ENCODE measurements at places on chromosomes 6 and 20. TPM values are rescaled to one million over a fixed set of nuclear protein-coding genes. Genes with fewer than 3 reads are reported as not detected.
A peak's percentile ranks its signal among the peaks of the same experiment; 100 is the strongest.

Gene TTK
- 62.2 TPM for total RNA-seq

Gene COQ3
- total RNA-seq = 16.2 TPM

Gene SLC4A11
- total RNA-seq = 29.1 TPM

Gene TCEA2
- 46.3 TPM for total RNA-seq

GRCh38 chr6:16854986-16855385 lies 93.7 kb upstream of the ATXN1 start:
- no peaks in the 10 kb centered on the region for H3K27me3 ChIP-seq
- H3K4me3 ChIP-seq = no peak overlapping the region
- no peak for DNase-seq
- no peaks in the 10 kb centered on the region for H3K4me1 ChIP-seq
- no peak overlapping the region for H3K27ac ChIP-seq

- H3K4me3 ChIP-seq = no peak overlapping the region
- H3K27ac ChIP-seq = no peak overlapping the region
- H3K4me1 ChIP-seq = no peaks in the 10 kb centered on the region
- DNase-seq = no peak
Measured at GRCh38 chr6:63371104-63371715, 51.4 kb upstream of the LGSN start.

DNA sequence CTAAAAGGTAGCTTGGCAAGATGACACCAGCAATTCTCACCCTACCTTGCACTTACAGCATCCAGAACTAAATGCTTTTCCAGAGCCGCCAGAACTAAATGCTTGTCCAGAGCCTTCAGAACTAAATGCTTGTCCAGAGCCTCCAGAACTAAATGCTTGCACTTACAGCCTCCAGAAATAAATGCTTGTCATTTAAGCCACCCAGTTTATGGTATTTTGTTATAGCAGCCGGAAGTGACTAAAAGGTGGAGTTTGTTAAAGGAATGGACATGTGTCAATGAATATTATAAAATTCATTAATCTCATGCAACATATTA lies 133.5 kb downstream of the GPX5 start:
- H3K4me3 ChIP-seq = peak overlapping the region; percentile 97
- H3K27me3 ChIP-seq = no peaks in the 10 kb centered on the region
- H3K27ac ChIP-seq = no peak overlapping the region
- H3K36me3 ChIP-seq = no peaks in the 10 kb centered on the region
- DNase-seq = no peak
- H3K4me1 ChIP-seq = no peaks in the 10 kb centered on the region

GRCh38 chr20:40895182-40895581 lies 133.4 kb upstream of the TOP1 start:
- DNase-seq = no peak
- no peaks in the 10 kb centered on the region for H3K4me1 ChIP-seq
- H3K27ac ChIP-seq = no peak overlapping the region
- H3K4me3 ChIP-seq = no peak overlapping the region
- no peaks in the 10 kb centered on the region for H3K27me3 ChIP-seq

DNA sequence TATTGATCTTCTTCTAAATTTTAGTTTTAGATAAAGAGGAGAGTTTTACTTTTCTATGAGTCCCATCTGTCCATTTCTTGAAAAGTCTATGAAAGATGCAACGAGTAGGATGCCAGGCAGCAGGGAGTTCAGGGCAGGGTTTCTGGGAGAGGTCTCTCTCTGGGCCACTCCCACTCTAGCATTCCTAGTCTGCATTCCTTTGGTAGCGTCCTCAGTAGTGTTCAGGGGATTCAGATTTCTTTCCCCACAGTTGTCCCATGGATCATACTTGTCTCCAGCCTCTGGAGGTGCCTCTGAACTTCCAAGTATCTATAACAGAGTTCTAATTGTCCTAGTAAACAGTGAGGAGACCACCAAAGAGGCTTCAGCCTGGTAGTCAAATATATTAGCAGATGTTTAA lies 225.3 kb downstream of the RIMS1 start:
- no peak for DNase-seq
- no peaks in the 10 kb centered on the region for H3K4me1 ChIP-seq
- no peak overlapping the region for H3K4me3 ChIP-seq

- no peak for DNase-seq
- H3K4me1 ChIP-seq = peaks cover 6% of the 10 kb centered on the region
- H3K27me3 ChIP-seq = no peaks in the 10 kb centered on the region
- no peaks in the 10 kb centered on the region for H3K36me3 ChIP-seq
- no peak overlapping the region for H3K4me3 ChIP-seq
Measured at GRCh38 chr6:33050014-33050810, 23.2 kb downstream of the HLA-DPA1 start.

- no peak overlapping the region for H3K27ac ChIP-seq
- H3K27me3 ChIP-seq = no peaks in the 10 kb centered on the region
- peaks cover 15% of the 10 kb centered on the region for H3K4me1 ChIP-seq
- no peaks in the 10 kb centered on the region for H3K36me3 ChIP-seq
- DNase-seq = no peak
Measured at GRCh38 chr20:19423900-19424620, 211.6 kb downstream of the SLC24A3 start.

DNA sequence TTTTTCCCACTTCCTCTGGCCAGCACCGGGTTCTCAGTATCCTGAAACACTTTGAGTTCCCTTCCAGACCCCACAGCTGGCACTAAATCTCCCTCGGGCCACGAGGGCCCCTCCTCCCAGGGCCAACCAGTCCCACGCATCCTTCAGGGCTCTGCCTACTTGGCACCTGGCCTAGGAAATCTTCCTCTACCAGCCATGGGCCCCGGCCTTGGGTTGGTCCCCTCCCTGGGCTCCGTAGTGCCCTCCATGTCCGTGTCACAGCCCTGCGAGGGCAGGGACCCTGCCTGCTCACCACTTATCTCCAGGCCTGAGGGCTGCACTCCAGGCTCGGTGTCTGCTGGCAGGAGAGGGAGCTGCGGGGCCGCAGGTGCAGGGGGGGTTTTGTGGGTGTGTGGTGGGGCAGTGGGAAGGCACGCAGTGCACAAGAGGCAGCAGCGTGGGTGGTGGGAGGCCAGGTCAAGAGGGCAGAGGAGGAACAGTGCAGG lies 48.8 kb upstream of the CDH22 start:
- no peak for DNase-seq
- no peaks in the 10 kb centered on the region for H3K27me3 ChIP-seq
- H3K27ac ChIP-seq = no peak overlapping the region

DNA sequence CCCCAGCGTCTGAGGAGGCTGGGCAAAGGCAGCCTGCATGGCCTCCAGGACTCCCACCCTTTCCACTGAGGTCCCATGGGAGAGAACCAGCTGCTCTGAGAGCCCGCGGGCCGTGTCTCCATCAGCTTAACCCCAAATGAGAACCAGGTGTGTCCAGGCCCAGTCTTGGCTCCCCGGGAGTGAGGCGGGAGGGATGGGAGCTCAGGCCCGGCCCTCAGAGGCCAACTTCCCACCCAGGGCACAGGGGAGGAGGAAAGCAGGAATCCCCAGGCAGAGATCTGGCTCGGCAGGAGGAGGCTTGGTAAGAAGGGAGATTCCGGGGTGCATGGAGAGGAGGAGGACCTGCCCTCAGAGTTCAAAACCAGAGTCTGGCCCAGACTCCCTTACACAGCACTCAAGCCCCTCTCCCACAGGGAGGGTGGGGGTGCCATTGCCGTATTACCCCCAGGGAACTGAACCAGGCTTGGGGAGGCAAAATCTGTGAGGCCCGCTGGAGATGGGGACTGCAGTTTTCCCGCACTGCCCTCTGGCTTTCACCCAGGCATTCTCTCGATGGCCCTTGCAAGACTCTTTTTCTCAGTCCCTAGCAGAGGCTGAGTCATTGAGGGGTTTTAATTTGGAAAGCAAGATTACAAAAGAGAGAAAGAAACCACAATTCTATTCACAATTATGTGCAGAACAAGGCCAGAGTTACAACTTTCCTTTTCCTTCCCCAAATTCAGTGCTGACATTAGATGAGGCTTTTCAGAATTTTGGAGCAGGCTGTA lies 17.1 kb downstream of the FOXF2 start:
- peaks cover 11% of the 10 kb centered on the region for H3K4me1 ChIP-seq
- DNase-seq = no peak
- no peaks in the 10 kb centered on the region for H3K27me3 ChIP-seq
- H3K4me3 ChIP-seq = no peak overlapping the region
- no peak overlapping the region for H3K27ac ChIP-seq

DNA sequence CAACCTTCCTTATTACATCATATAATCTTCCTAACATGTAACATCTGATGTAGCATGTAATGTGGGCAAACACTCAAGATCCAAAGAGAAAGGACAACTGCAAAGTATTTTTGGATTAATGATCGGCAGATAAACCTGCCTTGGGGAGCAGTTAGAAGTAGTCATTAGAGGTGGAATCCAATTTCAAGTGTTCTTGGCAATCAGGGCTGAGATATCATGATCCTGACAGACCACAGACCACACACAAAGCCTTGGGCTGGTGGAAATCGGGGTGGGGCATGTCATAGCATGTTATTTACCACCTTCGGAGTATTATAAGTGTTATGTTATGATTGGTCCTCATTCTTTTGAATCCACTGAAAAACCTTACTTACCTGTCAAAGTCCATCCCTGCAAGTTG lies 16.3 kb downstream of the NCOA5 start:
- no peak for DNase-seq
- 0 out of 2 replicates have a peak overlapping the region, but pooled peaks have one; percentile 53 for H3K27ac ChIP-seq
- peaks cover 16% of the 10 kb centered on the region for H3K4me1 ChIP-seq
- peaks cover 22% of the 10 kb centered on the region for H3K36me3 ChIP-seq
- no peak overlapping the region for H3K4me3 ChIP-seq

DNA sequence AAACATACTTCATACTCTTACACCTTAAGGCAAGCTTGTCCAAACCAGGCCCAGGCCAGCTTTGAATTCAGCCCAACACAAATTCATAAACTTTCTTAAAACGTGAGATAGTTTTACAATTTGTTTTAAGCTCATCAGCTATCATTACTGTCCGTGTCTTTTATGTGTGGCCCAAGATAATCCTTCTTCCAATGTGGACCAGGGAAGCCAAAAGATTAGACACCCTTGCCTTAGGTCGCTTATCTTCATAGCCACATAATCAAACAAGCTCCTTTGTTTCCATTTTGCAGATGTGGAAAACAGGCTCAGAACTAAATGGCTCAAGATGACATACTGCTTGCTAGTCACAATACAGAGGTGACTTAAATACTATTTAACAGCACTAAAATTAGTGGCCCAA lies 6.0 kb downstream of the SALL4 start:
- H3K27me3 ChIP-seq = no peaks in the 10 kb centered on the region
- DNase-seq = no peak
- peak overlapping the region; percentile 99 for H3K4me3 ChIP-seq
- H3K4me1 ChIP-seq = peaks cover 7% of the 10 kb centered on the region
- H3K36me3 ChIP-seq = peaks cover 9% of the 10 kb centered on the region

- H3K27me3 ChIP-seq = no peaks in the 10 kb centered on the region
- no peaks in the 10 kb centered on the region for H3K36me3 ChIP-seq
- no peak overlapping the region for H3K27ac ChIP-seq
- no peak for DNase-seq
- no peak overlapping the region for H3K4me3 ChIP-seq
Measured at GRCh38 chr6:114382406-114382805, 39.6 kb upstream of the HS3ST5 start.

- H3K27me3 ChIP-seq = no peaks in the 10 kb centered on the region
- no peak for DNase-seq
- no peak overlapping the region for H3K4me3 ChIP-seq
- H3K4me1 ChIP-seq = no peaks in the 10 kb centered on the region
- H3K36me3 ChIP-seq = no peaks in the 10 kb centered on the region
Measured at GRCh38 chr6:140540743-140541142, 1166.3 kb upstream of the CITED2 start.

GRCh38 chr6:132998418-132998817 lies 184.0 kb downstream of the RPS12 start:
- no peaks in the 10 kb centered on the region for H3K4me1 ChIP-seq
- DNase-seq = no peak
- no peaks in the 10 kb centered on the region for H3K27me3 ChIP-seq
- no peaks in the 10 kb centered on the region for H3K36me3 ChIP-seq

DNA sequence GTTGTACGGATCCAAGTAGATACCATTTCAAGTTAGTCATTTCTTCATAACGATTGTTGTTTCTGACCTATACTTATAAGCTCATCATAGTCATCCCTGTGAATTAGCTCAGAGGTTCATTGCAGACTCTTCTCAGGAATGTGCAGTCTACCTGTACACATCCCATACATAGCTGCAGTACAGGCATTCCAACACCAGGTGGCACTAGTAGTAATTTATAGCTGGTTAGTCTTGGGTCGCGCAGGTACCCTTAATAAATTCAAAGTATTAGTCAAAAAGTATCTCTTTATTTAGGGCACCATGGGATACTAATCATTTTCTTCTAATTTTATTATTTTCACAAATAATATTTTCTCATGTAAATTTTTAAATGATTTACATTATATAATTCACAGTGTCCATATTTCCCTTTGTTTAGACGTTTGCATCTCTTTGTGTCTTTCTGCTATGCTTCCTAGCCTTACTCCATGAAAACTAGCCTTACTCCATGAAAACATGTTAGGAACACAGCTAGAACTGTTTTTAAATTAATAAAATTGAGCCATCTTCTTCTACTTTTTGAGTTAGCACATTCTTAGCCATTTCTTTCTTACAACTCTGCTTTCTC lies 128.6 kb upstream of the FAM83B start:
- no peak overlapping the region for H3K4me3 ChIP-seq
- no peaks in the 10 kb centered on the region for H3K36me3 ChIP-seq
- DNase-seq = peak; percentile 79
- no peaks in the 10 kb centered on the region for H3K4me1 ChIP-seq
- H3K27ac ChIP-seq = no peak overlapping the region

DNA sequence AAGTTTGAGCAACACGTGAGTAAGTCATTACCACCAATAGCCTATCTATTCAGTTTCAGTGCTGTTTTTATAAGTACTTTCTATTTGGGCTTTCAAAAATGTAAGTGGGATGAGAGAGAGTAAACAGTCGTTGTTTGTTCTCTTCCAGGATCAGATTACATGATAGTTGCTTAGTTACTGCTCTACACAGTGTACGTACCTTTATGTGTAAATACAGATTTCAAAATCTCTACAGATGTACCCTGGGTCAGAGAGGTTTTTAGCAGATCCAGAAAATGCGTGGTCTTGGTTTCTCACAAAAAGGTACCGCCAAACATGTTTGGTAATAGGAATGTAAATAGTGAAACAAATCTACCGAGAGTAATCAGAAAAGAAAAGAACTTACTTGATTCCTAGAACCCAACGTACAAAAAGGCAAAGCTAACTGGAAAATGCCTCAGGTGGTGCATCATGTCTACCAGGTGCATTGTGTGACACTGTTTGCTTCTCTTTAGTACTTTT lies 421.1 kb downstream of the BCKDHB start:
- no peaks in the 10 kb centered on the region for H3K36me3 ChIP-seq
- H3K4me1 ChIP-seq = no peaks in the 10 kb centered on the region
- no peak overlapping the region for H3K27ac ChIP-seq
- H3K4me3 ChIP-seq = no peak overlapping the region
- H3K27me3 ChIP-seq = no peaks in the 10 kb centered on the region

GRCh38 chr20:37501940-37502339 lies 19.1 kb upstream of the NNAT start:
- H3K27me3 ChIP-seq = no peaks in the 10 kb centered on the region
- DNase-seq = no peak
- H3K4me1 ChIP-seq = peaks cover 7% of the 10 kb centered on the region
- H3K36me3 ChIP-seq = no peaks in the 10 kb centered on the region
